ENCODE measurements at places on chromosomes 16 and 17.

DNA sequence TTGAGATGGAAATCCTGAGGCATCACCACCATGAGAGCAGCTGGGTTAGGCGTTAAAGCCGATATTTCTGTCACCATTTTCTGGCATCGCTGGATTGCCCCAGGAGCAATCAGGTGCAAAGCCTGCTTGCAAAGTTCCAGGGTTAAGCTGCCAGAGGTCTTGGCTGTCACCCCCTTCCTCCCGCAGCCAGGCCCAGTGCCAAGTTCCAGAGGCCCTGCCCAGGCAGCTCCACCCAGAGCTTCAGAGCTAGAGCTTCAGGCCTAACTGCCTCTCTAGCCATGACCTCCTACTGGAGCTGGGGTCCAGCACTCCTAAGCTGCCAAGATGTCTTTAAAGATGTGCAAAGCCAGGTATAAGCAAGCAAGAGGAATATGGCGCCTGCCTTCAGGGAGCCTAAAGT, 8.8 kb upstream of the TMEM238L start:
- DNase-seq = no peak

GRCh38 chr16:60648290-60648689, 1387.9 kb downstream of the CDH8 start:
- DNase-seq = no peak

DNA sequence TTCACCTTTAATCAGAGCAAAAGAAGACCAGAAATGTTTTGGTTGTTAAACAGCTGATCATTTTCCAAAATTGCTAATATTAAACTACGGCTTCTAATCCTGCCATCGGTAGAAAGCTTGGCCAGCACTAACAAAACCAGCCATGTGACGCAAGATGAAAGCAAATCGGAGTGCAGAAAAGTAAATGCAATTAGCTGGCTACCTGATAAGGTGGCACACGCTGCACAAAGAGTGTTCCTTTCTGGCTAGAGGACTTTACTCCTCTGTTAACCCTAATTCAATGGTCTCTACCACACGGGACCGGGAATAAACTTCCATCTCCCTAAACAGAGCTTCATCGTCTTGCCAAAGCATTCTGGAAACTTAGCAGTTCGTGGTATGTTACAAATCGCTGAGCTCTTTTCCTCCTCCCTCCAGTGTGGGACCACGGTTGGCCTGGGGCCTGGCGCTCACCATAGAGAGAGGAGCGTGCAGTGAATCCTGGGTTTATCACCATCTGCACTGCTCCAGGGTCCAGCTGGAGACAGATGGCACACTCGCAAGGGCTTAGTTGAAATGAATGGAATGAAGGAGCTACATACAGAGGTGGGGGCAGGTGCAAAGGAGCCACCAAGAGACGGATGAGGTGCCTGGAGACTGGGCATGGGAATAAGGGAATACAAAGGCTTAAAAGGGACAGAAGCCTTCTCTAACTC, 10.1 kb upstream of the COG1 start:
- DNase-seq = no peak

- no peak for DNase-seq
Measured at GRCh38 chr16:51543971-51544370, 392.9 kb upstream of the SALL1 start.

Measured in activated T-helper 1 cell treated with Interleukin-2 at 50 U/mL for 16 hours (primary cell).